Eye (tissue), 1 donor: ENCODE measurements at places on chromosomes 4 and X.

DNA sequence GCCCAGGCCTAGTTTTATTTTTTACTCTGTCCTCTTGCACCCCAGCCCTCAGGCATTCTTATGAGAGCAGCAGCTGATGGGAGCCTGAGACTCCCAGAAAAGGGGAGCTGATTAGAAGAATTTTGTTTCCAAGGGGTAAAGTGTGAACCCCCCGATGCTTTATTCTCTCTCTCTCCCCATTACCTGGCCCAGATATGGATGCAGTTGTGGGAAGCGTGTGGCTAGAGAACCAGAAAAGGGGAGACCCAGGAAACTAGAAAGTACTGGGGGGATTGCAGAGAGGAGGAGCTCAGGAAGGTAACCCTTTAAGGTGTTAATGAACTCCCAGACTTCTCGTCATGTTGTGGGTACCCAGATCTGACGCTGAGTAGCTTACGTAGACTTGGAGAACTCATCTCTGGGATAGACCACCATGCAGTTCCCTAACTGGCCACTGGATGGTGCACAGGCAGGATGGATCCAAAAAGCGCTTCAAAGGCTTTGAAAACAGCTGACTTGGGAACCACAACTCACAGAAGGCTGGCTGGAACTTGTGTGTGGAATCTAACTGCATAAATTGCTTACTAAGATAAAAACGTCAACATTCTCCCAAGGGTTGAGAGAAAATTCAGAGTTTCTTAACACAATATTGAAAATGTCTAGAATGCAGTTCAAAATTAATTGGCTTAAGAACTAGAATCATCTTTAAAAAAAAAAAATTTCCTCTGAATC lies 64.7 kb downstream of the TBC1D14 start:
- DNase-seq, result peak; percentile 95

DNA sequence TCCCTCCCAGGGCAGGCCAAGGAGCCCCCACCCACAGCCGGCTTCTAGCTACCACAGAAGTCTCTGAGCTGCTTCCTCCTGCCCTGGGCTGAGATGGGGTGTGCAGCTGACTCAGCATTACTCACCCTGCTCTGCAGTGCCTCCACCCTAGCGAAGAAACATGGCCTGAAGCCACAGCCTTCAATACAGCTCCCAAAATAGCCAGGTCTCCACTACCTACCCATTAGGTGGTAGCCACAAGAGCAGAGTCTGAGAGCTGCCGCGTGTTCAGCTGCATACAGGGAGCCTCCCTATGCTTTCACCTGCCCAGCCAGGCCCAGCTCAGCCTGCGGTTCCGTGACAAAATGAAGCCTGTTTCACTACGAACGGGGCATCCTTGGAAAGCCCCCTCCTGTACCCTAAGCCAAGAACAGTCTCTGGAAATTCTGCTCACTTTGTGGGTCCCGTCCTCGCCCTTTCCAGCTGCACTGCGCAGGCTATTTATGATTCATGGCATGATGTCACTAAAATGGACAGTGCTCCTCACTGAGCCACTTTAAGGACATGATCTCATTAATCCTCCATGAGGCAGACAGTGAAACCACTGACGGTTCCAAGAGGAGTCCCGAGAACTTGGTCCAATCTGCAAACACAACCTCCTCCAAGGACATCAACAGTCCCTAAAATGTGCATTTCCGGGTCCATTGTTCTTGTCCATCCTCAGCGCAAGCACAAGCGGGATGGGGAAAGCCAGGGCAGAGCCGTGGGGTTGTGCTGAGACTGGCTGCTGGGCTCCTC lies 20.2 kb downstream of the WDR1 start:
- no peak for DNase-seq

GRCh38 chr4:48028696-48029095 lies 12.1 kb downstream of the NIPAL1 start:
- DNase-seq, result no peak

- DNase-seq, result no peak
These were observed 7.3 kb downstream of the RPS4X start for GRCh38 chrX:72269671-72270251.

DNA sequence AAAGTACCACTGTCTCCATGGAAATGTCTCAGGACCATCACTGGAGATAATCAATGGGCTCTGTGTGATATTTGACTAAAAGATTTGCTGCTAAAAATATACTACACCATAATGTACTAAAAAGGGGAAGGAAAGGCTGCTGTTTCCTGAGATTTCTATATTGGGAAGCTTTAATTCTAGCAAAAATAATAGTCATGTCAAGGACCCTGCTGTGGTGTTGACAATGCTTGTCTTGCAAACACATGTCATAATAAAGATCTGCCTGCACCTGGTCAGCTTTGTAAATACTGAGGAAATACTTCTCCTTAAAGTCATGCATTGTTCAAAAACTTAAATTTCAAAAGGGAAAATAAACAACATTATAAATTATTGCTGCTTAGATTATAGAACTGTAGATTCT lies 417.9 kb downstream of the GPM6A start:
- DNase-seq, result no peak

- DNase-seq, result peak; percentile 79
These were observed 16.2 kb downstream of the POU4F2 start for GRCh38 chr4:146654687-146655520.

- DNase-seq, result no peak
These were observed 17.4 kb downstream of the CETN2 start for GRCh38 chrX:152813206-152813605.

- no peak for DNase-seq
These were observed 190.6 kb downstream of the NSUN7 start for GRCh38 chr4:40940317-40940741.

GRCh38 chr4:166535865-166536264 lies 662.8 kb downstream of the TLL1 start:
- DNase-seq, result no peak

- no peak for DNase-seq
These were observed 19.5 kb upstream of the CRLF2 start for GRCh38 chrX:1231850-1232465.

GRCh38 chrX:109911046-109911445 lies 91.9 kb upstream of the TMEM164 start:
- peak; percentile 13 for DNase-seq

DNA sequence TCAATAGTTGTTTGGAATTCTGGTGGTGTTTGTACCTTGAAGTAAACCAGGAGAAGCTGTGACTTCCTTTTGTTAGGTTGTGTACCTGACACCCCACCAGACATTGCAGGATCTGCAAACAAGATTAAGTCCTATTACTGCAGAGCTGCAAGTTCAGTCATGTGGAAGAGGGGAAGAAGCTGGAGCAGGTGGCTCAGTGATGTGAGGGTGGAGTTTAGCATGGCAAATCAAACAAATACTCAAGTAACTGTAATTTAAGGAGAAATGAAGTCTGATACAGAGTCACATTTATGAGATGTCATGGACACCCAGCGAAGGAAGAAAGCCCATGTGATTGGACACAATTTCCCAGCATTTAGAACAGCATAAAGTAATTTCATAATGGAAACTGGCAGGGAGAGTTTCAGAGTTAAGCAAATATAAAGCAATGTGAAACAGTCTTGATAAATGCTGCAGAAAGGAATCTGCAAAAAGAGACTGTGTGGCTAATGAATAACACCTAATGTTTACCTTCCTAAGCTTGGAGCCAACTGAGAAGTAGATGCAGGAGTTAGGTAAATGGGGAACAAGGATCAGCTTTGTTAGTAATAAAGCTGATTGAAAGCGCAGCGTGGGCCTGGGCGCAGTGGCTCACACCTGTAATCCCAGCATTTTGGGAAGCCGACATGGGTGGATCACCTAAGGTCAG lies 249.1 kb downstream of the GBA3 start:
- peak; percentile 45 for DNase-seq

- DNase-seq, result peak; percentile 64
These were observed 26.0 kb upstream of the YTHDC1 start for GRCh38 chr4:68375667-68376559.
